ENCODE measurements at places on chromosomes 11 and 22. TPM values are rescaled to one million over a fixed set of nuclear protein-coding genes. Genes with fewer than 3 reads are reported as not detected.

SCUBE1 gene
- 1.2 TPM for total RNA-seq

HBG2 gene
- not detected for total RNA-seq

LINC01488 gene
- total RNA-seq, result not detected

TENM4 gene
- total RNA-seq, result 0.75 TPM

All from natural killer cell (primary cell).